ENCODE measurements at places on chromosomes 1 and 21.

GRCh38 chr1:2232255-2232915 lies 4.3 kb downstream of the SKI start:
- DNase-seq, result no peak

- DNase-seq, result peak; percentile 21
These were observed 438 bp downstream of the MRPS6 start for GRCh38 chr21:34073749-34074282.

- no peak for DNase-seq
These were observed 20.3 kb upstream of the IFI16 start for GRCh38 chr1:158989424-158989823.

- DNase-seq, result no peak
These were observed 22.3 kb downstream of the ZBTB8B start for GRCh38 chr1:32487182-32487581.

DNA sequence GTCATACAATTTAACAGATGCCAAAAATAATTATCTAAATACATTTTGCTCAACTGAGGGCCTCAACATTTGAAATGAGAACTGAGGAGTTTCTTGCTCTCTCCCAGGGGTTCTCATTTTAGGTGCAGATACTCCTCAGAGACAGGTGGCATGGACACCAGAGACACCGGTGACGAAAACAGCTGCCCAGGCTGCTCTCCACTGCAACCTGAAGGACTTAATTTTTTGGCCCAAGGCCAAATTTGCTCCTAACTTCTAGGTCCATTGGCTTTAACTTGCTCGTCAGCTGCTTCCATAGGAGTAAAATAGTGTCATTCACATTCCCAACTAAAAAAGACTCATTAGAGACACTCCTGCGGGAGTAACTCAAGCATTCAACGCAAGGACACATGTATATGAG lies 87.0 kb downstream of the NRIP1 start:
- DNase-seq, result no peak

GRCh38 chr21:38766987-38767722 lies 38.6 kb upstream of the ETS2 start:
- peak; percentile 10 for DNase-seq

GRCh38 chr1:220789532-220790147 lies 2.9 kb downstream of the MTARC1 start:
- no peak for DNase-seq

DNA sequence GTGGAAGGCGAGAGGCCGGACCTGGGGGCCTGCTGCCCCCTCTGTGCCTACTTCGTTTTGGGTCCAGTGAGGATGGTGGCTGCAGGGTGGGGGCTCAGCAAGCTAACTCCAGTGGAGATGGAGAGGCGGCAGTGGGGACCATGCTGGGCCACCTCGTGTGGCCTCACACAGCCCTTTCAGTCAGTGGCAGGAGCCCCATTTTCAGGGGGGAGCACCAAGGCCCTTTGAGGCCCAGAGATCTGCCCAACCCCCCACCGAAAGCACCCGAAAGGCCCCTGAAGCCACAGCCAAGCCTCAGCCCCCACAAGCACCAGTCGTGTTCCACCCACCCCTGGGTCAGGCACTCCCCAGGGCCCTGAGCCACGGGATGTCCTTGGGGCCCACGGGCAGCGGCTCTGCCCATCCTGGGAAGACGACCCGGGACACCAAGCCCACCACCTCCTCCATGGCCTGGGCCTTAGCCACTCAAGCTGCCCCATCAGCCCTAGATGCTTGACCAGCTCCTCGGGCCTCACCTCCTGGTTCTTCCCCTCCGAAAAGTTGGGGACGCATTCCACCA lies 345 bp downstream of the FTCD start:
- DNase-seq, result no peak

GRCh38 chr21:27476696-27477095 lies 509.8 kb upstream of the ADAMTS5 start:
- no peak for DNase-seq

DNA sequence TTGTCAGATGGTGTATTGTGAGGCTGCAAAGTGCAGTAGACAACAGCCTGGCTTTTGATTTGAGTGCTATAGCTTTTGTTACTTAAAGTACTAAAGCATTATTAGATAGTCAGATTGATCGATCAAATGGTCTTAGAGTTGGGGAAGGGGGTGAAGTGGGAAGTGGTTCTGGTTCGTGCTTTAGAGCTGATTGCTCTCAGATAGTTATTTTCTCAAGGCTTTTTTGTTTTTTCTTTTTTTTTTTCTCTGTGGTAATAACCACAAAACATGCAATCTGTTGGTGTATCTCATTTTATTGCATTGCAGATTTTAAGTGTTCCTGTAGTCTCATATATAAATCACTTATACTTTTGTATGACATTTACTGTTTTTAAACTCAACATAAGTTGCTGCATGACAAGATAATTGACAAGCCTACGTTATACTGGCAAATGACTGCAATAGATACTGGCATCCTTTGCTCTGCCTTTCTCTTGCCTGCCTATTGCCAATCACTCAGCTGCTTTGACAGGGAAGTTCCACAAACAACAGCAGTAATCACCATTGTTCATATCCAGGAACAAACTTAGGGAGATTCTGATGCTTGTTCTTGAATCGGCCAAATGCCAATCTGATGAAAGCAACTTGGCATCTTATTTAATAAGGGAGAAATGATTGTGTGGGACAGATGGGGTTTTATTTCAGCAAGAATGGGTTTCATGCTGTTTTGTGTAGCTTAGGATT lies 125.0 kb upstream of the B3GALT2 start:
- DNase-seq, result no peak

DNA sequence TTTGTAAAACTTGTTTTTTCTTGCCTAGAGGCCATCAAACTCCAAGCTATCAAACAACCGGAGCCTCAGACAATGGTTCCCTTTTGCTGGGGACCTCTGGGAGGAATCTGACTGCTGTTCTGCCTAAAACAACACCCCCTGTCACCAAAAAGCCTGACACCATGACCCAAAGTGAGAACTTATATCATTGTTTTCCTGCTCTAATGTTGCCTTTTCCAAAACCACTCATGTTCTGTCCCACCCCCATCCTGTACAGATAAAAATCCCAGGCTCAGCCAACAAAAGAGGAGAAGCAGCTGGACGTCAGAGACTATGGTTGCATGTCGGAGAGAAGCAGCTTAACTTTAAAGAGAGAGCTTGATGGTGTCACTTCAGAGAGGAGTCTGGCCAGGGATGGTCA lies 327.2 kb upstream of the CXADR start:
- DNase-seq, result no peak

DNA sequence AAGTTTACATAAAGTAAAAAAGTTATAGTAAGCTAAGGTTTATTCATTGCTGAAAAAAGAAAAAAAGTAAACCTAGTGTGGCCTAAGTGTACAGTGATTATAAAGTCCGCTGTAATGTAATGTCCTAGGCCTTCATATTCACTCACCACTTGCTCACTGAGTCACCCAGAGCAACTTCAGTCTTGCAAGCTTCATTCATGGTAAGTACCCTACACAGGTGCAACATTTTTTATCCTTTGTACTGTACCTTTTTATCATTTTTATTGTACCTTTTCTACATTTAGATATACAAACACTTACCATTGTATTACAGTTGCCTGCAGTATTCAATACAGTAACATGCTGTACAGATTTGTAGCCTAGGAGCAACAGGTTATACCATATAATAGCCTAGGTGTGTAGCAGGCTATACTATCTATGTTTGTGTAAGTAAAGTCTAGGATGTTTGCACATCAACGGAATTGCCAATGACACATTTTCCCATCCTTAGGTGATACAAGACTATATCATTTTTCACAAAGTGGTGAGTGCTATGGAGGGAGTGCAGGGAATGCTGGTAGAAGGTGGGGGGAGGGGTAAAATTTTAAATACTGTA lies 58.0 kb upstream of the DMRTA2 start:
- no peak for DNase-seq

GRCh38 chr1:166176416-166176815 lies 9.6 kb upstream of the FAM78B start:
- no peak for DNase-seq

GRCh38 chr1:30740251-30741238 lies 17.0 kb downstream of the LAPTM5 start:
- no peak for DNase-seq

- no peak for DNase-seq
These were observed 453.7 kb downstream of the TTLL7 start for GRCh38 chr1:83545066-83545862.

- no peak for DNase-seq
These were observed 24.0 kb downstream of the CD101 start for GRCh38 chr1:117025568-117025967.

DNA sequence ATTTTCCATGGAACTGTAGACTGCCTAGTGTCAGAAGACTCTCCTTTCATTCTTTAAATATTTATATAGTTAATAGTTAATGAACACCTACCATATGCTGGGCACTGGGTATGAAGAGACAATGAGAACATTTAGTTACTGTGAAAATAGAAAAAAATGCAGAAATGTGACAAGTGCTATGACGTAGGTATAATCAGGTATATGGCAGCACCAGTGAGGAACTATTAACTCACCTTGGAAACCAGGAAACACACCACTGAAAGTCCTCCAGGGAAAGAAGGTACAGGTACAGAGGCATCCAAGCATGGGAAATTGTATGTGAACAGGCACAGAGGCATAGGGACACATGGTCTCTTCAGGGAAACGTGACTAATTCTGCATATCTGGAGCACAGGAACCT lies 42.3 kb downstream of the DPT start:
- DNase-seq, result no peak

GRCh38 chr1:63523738-63524137 lies 413 bp downstream of the EFCAB7 start:
- no peak for DNase-seq

DNA sequence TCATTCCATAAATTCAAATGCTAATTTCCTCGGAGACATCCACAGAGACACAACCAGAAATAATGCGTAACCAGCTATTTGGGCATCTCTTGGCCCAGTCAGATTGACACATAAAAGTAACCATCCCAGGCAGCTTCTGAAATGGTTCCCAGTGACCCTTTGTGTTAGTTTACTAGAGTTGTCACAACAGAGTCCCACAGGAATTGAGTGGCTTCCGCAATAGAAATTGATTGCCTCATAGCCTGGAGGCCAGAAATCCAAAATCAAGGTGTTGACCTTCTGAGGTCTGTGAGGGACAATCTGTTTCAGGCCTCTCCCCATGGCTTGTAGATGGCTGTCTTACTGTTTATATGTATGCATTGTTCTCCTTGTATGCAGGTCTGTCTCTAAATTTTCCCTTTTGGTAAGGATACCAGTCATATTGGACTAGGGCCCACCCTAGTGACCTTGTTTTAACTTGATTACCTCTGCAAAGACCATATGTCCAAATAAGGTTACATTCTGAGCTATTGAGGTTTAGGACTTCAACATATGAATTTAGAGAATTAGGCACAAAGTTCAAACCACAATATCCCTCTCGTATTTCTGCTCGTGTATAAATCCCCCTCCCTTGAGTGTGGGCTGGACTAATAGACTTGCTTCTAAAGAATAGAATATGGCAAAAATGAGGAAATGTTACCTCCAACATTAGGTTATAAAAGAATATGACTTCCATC lies 78.2 kb upstream of the FGGY start:
- no peak for DNase-seq

- DNase-seq, result no peak
These were observed 39.0 kb downstream of the TTLL7 start for GRCh38 chr1:83959824-83960498.

- no peak for DNase-seq
These were observed 54.6 kb downstream of the SIM2 start for GRCh38 chr21:36753556-36753955.

DNA sequence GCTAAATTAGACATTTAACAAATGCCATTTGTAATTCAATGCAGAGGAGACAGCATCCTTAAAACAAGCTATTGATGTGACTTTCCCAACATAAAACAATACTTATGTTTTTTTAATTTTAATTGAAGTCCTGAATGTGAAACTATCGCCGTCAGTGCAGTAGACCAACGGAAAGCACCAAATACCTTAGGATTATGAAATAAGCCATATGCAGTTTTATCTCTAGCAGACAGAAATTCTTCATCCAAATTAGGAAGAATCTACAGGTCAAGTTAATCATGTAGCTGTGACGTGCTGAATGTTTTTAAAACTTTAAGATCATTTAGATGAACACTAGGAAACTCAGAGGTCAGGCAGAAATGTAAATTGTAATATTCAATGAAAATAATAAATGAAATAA lies 714 bp upstream of the ST6GALNAC5 start:
- no peak for DNase-seq

GRCh38 chr1:212873518-212873917 lies 15.4 kb downstream of the FLVCR1 start:
- DNase-seq, result no peak

DNA sequence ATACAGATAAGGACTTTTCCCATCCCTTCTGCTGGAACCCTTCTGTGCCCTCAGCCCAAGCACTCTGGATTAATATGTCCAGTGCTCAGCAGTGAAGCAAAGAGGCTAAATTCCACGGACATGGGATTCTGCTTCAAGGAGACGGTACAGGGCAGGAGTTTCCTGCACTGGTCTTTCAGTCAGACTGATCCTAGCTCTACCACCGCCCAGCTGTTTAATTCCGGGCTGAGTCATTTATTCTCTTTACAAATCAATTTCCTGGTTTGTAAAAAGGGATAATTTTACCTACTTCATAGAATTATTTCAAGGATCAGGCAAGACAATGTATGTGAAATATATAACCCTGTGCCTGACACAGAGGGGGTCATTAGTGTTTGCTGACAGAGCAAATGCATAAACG lies 41.6 kb upstream of the NRDC start:
- no peak for DNase-seq

GRCh38 chr1:205947024-205947423 lies 3.8 kb upstream of the SLC26A9 start:
- no peak for DNase-seq

GRCh38 chr1:12506281-12507280 lies 111.4 kb downstream of the DHRS3 start:
- DNase-seq, result no peak

DNA sequence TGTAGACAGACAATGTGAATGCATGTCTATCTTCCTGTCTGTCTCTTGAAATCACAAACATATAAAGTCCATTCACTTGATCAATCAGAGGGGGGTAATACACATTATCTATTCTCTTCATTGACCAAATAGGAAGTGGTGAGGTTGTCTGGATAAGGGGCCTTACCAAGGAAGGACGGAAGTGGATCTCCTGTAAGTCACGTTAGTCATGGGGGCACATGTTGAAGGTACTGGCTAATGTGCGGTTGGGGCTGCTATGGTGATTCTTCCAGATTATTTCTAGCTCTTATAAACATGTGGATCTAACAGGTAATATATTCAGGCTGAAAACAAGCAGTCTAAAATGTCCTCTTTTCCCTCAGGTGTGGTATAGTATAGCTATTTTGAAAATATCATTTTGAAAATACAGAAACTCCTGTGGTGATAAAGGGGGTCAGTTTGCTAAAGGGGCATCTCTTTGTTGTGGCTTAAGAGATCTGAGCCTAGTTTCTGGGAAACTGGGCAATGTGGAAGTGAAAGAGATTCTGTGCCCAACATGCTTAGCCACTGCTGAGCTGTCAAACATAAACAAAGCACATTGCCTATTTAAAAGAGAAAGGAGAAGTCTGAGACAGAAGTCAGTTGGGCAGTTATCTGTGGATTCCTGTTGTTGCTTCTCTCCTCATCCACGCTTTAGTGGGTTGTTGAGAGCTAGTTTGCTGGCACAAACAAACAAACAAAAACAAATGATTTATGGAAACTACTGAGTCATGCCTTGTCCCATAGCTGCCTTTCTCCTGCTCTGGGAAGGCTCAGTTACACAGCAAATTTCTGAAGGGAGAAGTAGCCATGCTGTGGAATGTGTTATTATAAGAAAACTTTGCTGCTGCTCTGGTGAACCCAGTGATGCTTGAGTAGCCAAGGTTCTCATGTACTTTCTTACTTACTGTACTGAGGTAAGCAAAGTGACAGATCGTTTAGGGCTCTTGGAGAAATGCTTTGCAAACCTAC lies 166.9 kb downstream of the HLX start:
- no peak for DNase-seq
